IPS-NIHi11 (cell line): ENCODE measurements at places on chromosomes 5 and 9.
A peak's percentile ranks its signal among the peaks of the same experiment; 100 is the strongest.

GRCh38 chr9:127955294-127956015 lies 17.8 kb upstream of the DPM2 start:
- DNase-seq, result peak; percentile 90

GRCh38 chr5:118088448-118088847 lies 899.9 kb downstream of the DTWD2 start:
- DNase-seq, result no peak

DNA sequence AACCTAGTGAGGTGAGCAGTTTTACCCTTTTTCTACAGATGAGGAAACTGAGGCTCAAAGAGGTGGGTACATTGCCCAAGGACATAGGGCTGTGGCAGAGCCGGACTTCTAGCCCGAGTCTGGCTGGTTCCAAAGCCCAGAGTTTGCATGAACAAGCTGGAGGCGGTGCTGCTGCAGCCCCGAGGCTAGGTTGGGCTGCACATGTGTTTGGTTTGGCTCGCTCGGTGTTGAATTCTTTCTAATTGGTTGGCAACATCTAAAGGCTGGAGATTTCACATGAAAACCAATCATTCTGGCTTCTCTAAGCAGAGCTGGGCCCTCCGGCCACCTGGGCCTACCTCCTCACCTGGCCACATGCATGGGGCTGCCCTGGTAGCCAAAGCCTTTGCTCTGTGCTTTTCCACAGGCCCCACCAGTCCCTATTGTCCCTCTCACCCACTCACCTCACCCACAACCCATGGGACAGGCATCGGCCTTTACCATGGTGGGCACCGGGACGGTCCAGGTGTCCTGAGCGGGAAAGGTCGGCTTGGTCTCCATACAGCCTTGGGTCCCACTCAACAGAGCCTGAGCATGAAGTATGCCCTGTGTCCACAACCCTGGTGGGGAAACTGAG lies 262.3 kb downstream of the NSG2 start:
- DNase-seq, result no peak

DNA sequence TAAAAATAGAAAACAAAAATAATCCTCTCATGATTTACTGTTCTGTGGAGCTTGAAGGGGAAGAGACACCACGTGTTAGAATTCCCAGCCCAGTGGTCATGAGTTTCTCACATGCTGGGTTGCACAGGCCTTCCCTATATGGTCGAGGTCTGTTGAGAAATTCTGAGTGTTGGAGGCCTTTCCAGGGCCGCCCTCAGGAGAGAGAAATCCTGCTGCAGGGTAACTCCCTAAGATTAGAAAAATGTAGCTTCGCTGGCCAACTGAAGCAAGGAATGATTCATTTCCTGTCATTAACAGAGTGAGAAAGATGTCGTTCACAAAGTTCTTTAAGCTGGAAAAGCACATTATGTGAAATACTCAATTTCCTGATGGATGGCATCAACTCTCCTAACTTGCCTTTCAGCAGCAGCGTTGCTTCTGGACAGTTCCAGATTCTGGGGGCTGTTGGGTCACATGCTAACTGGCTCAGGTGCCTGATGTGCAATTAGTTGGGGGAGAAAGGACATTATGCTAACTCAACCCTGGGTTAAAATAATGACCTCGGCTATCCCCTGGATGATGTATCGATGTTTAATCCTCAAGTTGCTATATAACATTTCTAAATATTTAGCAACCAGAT lies 104.8 kb upstream of the CD180 start:
- DNase-seq, result no peak

GRCh38 chr9:133221177-133221809 lies 12.2 kb upstream of the OBP2B start:
- no peak for DNase-seq

DNA sequence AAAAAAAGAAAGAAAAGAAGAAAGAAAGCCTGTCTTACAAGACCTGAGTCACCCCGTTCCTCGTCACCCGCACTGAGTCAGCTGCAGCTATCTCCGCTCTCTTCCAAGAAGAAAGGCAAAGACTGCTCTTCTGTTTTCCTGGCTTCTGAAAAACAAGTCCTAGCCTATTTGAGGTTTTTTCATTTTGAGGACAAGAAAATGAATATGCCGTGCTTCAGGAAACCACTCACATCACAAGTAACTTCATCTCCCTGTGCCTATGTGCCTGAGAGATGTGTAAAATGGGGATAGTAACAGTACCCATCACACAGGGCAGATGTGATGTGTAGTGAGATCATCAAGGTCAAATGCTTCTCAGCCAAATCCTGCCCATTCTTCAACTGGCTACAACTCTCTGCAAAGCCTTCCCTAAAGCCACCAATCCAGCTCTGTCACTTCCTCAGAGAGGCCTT lies 78.4 kb downstream of the GLDC start:
- DNase-seq, result no peak

DNA sequence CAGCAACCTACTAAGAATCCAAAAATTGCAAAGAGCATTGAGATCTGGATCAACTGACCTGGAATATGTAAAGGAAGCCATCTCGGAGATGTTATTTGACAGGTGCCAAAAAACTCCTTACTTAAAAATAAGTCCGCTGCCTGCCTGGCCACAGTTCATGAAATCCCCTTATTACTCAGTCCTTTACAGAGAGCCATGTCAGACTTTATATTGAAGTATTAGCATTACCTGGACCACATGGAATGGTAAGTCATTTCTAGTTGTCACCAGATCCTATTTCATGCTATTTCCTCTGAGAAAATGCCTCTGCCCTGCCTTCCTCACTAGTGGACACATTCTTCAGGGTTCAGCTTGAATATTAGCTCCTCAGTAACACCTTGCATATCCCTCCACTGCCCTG lies 115.7 kb downstream of the DEPDC1B start:
- no peak for DNase-seq

DNA sequence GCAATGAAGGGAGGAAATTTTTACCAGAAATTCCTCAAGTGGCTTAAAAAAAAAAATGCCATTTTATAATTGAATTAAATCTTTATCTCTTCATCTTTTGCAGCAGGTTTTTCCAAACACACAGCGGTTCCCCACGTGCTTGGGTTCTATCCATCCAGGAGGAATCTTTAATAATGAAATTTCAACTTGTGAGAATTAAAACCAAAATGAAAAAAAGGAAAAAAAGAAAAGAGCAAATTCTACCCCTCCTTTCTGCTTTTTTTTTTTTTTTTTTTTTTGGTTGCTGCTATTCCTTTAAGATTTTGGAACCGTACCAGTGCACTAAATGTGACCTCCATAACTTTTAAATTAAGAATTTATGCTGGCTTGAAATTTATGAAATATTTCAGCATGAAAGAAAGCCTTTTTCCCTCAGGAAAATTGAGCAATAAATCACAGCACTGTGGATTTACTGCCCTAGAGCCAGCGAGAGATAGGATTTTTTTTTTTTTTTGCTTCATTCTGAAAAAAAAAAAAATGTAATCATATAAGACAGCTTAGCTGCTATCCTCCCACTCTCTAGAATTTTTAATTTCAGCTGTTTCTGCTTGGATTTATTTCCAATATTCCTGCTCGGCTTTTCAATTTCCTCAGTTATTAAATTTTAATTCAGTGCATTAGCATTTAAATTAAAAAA lies 88.5 kb downstream of the ZNF618 start:
- DNase-seq, result no peak

DNA sequence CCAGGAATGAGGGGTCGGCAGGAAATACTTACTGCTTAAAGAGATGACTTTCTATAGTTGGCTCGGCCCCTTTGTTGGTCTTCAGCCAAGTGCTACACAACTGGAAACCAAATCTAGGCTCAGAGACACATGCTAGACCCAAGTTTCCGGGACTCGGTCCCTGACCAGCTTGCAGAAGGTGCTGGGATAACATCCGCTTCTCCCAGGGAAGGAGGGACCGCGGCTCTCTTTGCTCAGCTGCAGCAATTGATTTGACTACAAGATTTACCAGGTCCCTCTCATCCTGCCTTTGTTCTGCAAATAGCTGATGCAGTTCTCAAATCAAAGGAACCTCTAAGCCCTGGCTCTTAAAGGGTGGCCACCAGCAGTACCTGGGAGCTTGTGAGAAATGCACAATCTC lies 314.7 kb downstream of the MLLT3 start:
- DNase-seq, result peak; percentile 43

DNA sequence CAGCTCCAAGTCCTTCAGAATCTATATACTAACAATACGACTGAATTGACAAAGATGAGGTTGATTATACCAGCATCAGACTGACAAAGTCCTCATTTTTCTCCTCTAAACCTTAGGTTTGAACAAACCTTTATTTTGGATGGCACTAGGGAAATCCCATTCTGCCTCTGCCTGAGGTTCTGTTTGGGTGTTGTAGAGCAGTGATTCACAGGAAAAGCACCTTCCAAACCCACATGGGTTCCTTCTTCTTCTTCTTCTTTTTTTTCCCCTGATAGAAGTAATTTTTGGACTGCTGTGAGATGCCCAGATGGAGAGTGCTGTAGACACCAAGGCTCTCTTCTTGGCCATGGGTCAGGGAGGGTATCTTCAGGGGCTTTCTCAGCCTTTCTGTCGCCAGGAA lies 164.9 kb upstream of the PAPPA start:
- DNase-seq, result no peak
